Skin of body (tissue), 3 donors: ENCODE measurements at places on chromosomes 3 and 15.

GRCh38 chr3:42118762-42119361, 27.7 kb downstream of the TRAK1 start:
- no peak for DNase-seq

DNA sequence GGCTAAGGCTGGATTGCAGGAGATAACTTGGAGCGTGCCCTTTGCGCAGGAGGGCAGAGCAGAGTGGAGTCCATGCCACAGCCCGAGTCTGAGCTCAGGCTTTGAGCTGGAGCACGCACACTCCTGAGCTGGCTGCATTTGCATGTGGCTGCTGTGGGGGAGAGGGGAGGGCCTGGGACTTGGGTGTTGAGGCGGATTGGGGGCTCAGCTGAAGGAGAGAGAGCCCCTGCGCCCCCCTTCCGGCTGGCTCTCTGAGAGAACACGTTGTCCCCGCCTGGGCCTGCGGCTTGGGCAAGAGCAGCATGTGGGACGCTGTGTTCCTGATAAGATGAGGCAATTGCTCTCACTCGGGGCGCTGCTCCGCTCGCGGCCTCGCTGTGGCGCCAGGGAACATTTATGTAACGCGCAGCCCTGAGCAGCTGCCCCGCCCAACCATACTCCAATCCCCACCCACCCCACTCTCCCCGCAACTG, 39.1 kb downstream of the KLF13 start:
- peak; percentile 64 for DNase-seq

DNA sequence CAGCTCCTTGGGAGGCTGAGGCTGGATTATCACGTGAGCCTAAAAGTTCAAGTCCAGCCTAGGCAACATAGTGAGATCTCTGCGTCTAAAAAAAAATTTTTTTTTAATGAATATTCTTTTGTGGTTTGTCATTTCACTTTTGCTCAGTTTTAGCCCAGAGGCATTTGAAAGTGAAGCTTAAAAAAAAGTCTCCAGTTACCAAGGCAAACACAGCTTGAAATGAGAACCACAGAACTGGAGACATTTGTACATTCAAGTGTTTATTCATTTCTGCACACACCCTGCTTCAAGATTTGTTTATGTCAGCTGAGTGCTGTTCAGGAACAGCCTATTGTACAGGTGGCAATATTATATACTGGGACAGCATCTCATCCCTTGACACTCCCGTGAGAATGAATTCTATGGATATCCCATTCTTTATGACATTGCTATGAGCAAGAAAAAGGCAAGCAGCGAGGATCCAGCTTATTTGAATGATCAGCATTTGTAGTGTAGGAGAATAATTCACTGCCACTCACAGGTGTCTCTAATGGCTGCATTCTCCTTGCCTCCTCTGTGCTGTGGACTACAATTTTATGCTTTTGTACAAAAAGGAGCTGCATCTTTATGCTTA, 444.8 kb upstream of the GRM7 start:
- no peak for DNase-seq

DNA sequence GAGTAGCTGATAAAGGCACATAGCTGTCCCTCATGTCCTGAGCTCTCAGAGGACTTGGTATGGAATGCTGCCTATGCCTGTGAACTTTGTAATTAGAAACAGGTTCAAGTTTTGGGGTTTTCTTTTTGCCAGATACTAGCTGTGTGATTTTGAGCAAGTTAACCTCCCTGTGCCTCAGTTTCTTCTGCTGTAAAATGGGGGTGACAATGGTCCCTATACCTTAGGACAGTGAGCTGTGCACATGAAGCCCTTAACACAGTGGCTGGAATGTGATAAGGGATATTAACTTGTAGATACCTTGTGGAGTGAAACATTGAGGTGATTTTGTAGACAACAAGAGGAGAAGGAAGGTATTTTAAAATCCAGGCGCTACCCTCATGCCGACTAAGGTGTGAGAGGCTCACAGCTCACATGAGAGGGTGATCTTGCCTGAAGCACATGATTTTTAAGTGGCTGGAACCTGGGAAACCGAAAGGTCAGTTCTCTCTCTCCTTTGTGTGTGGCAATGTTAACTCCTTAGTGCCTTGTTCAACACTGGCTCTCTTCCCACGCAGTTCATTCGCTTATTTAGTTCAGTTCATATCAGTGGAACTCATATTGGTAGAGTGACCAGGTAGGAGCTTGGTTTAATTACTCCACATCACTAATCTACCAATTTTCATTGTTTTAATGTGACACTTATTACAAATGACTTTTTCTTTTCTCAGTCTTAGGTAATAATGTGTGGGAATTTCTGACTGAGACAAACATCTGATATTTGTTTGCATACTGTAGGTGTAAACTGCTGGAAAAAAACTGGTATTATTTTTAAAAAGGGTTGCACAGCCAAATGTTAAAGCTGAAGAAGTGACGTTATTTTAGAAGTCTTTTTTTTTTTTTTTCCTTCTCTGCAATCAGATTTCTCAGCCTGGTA, 236.2 kb downstream of the ITPR1 start:
- DNase-seq = no peak

- DNase-seq = no peak
Measured at GRCh38 chr15:22794063-22794462, 7.6 kb downstream of the NIPA1 start.

GRCh38 chr3:80688814-80689213, 921.0 kb upstream of the ROBO1 start:
- no peak for DNase-seq

GRCh38 chr3:30040126-30040525, 566.3 kb upstream of the TGFBR2 start:
- DNase-seq = no peak

GRCh38 chr15:68630211-68630555, 51.4 kb downstream of the CORO2B start:
- DNase-seq = no peak

GRCh38 chr3:109597444-109597843, 260.1 kb upstream of the DPPA4 start:
- no peak for DNase-seq

DNA sequence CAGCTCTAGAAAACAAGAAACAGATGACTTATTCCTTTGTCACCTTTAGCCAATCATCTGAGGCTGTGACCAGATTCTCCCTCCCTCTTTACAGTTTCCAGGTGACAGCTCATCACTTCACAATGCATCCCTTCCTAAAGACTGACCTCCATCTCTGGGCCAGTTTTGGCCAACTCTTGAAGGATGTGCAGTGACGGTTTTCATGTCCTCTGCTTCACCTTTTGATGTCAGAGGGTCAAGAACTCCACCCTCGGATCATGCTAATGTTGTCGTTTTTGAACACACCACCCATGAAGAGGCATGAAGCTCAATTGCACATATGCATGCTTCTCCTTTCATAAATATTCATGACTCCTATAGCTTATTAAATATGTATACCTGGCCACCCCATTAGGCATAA, 161.2 kb upstream of the SYNPR start:
- no peak for DNase-seq

DNA sequence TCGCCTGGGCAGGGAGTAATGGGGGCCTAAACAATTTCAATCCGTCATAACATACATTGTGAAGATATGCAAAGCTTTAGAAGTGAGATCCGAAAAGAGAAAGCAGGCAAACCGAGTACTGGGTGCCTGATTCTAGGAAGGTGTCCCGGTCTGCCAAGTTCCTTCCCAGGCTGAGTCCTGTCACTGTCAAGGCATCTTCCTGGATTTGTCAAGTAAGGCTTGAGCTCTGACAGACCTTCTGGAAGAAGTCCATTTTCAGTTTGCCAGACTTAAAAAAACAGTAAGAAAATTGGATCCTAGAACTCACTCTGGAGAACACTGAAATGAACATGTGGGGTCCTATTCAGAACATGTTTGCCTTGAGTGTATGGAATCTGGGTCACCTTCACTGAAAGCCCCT, 253.9 kb downstream of the RORA start:
- DNase-seq = no peak

GRCh38 chr15:37810381-37810780, 124.1 kb upstream of the TMCO5A start:
- no peak for DNase-seq

DNA sequence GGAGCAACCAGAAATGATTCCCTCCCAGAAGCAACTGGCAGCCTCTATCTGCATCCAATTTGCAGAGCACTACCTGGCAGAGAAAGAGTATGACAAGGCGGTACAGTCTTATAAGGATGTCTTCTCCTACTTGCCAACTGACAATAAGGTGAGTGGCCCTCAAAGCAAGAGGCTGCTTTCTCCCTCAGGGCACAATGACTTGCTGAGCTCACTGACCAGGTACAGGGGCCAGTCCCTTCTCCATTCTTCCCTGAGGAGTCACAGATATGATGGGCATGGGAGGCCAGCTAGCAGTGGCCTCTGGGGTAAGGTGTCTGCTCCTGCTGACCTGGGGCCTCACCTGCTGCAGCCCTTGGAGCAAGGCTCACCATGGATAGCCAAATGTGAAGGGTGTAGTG, 20.3 kb downstream of the CSRNP1 start:
- no peak for DNase-seq
